Tongue (tissue), 3 donors: ENCODE measurements at places on chromosomes 5 and 9. TPM values are rescaled to one million over a fixed set of nuclear protein-coding genes. Genes with fewer than 3 reads are reported as not detected.

GRCh38 chr5:176397736-176398420 lies 9.3 kb downstream of the HIGD2A start:
- no peak for DNase-seq

GRCh38 chr5:132774406-132774805 lies 2.6 kb downstream of the SEPTIN8 start:
- DNase-seq: no peak

- DNase-seq: no peak
These were observed 100.1 kb downstream of the GIN1 start for GRCh38 chr5:103019804-103020203.

TCF7 gene
- total RNA-seq: 0.82 TPM

GARIN3 gene
- not detected for total RNA-seq

HTR4 gene
- not detected for total RNA-seq

ORM2 gene
- not detected for total RNA-seq

PCDHGA9 gene
- total RNA-seq: 12.2 TPM
